IPS DF 6.9 (cell line): ENCODE measurements at places on chromosomes 6 and 20.

GRCh38 chr6:127457456-127458064 lies 1.6 kb downstream of the KIAA0408 start:
- DNase-seq = no peak

GRCh38 chr6:136525586-136526195 lies 24.5 kb downstream of the MAP7 start:
- DNase-seq = no peak

GRCh38 chr6:7114744-7115458 lies 7.1 kb downstream of the RREB1 start:
- no peak for DNase-seq

- no peak for DNase-seq
These were observed 129.0 kb upstream of the SGK1 start for GRCh38 chr6:134446896-134447295.

GRCh38 chr6:113437566-113437965 lies 419.6 kb upstream of the MARCKS start:
- DNase-seq = no peak

DNA sequence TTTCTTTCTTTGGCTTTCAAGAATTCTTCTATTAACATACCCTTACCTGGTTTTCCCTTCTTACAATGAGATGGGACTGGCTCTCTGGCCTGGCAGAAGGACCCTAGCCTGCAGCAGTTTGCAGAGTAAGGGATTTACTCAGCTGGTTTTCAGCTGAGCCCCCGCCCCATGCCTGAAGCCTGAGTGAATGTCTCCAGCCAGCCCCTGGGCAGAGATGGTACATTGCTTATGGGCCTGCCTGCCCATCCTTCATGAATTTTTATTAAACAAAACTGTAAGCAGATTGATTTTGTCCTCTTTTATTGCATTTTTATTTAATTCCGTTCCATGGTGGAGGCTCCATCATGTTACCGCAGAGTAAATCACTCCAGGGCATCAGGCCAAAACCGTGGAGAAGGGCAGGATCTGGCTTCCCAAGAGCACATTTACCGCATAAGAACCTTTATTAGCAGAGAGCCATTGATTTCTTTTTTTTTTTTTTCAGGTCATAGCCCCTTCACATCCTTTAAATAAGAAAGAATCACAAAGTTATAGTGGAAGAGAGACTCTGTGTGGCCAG lies 316.2 kb downstream of the DHX35 start:
- DNase-seq = no peak

GRCh38 chr6:26033085-26033940 lies 53.9 kb upstream of the HFE start:
- no peak for DNase-seq

GRCh38 chr20:17612287-17612991 lies 42.6 kb downstream of the DSTN start:
- no peak for DNase-seq

- no peak for DNase-seq
These were observed 431.5 kb downstream of the HACE1 start for GRCh38 chr6:104428184-104428583.

- DNase-seq = no peak
These were observed 132.3 kb downstream of the TFAP2C start for GRCh38 chr20:56761393-56761792.

DNA sequence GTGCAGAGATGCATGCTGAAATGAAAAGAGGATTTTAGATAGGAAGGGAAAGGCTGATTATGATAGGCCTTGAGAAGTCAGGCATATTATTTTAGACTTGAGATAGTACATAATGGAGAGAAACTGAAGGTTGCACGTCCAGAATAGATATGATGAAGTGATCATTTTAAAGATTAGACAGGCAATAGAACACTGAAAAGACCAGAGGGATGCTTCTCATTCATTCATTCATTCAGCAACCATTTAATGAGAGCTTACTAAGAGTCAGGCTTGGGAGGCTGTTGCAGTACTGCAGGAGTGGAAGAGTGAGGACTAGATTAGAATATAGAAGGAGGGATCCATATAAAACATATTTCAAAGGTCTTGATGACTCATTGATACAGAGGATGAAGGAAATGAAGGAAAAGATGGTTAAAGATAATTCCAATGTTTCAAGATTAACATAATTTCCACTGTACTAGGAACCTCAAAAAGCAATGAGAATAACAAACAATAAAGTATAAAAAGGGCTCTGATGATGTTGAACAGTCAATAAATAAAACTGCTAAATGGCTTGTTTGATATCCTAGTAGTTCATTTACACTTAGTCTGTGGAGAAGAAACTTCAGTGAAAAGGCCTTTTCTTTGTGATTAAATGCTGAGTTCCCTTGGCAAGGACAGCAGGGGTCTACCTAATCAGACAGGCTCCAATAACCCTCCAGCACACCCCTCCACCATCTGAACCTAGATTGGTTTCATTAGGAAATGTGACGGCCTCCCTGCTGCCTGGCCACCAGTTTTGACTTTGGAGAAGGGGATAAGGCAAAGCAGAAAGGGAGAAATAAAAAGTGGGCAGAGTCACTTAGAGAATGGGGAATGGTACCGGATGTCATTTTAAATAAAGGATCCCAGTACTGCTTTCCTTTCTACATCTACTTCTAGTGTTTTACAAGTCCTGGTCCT lies 5.3 kb upstream of the FBXO9 start:
- DNase-seq = no peak

DNA sequence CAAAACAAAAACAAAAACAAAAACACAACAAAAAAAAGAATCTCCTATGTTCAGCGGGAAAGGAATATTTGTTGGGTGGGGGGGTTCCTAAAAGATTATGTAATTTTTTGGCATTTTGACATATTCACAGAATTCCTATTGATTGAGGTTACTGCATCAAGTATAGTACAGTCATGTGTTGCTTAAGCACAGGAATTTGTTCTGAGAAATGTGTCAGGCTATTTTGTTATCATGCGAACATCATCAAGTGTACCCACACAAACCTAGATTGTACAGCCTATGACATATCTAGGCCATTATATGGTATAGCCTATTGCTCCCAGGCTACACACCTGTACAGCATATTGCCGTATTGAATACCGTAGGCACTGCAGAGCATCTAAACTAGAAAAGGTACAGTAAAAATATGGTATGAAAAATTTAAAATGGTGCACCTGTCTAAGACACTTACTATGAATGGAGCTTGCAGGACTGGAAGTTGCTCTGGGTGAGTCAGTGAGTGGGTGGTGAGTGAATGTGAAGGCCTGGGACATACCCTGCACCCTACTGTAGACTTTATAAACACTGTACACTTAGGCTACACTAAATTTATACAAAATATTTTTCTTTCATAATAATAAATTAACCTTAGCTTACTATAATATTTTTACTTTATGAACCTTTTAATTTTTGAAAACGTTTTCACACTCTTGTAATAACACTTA lies 110.6 kb downstream of the CDKAL1 start:
- DNase-seq = no peak

DNA sequence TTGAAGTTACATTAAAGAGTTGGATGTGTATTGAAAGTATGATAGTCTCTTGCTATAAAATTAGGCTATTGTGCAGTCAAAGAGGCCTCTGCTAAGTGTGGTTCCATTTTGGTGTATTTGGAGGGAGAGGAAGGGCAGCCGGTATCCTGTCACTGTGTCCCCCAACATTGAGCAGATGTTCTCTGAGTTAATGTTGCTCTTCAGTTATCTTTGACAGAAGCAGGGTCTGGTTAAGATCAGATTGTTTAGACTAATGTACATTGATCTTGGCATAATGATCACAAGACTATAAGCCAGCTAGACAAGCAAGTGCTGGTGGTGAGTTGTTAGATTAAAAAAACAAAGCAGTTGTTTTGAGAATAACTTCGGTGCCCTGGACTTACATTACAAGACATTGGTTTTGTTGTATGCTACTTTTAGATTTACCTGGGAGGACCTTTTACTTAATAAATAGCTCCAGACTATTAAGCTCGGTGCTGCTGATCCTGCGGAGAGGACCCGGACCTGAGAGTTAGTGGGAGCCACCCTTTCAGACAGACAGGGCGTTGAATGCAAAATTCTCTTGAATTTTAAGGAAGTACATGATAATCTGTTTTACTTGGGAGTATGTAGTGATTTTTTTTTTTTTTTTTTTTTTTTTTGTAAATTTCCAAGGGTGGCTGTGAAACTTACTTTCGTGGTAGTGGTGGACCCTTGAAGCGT lies 97.8 kb downstream of the JARID2 start:
- DNase-seq = no peak

DNA sequence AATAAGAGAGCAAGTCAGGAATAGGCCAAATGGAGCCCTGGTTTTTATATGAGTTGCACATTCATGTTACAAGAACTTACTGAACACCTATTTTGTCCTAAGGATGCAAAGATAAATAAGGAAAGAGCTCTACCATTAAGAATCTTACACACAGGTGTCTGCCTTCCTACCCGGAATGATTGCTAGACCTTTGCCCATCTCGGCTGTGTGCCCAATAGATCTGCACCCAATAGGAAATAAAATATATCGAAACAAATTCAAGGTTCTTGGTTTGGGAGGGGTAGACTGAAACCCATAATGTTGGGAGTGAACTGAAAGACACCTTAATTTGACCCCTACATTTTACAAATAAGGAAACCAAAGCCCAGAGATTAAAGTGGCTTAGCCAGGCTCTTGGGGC lies 48.9 kb downstream of the EDN1 start:
- no peak for DNase-seq

- DNase-seq = no peak
These were observed 17.9 kb downstream of the CASS4 start for GRCh38 chr20:56429941-56430340.

DNA sequence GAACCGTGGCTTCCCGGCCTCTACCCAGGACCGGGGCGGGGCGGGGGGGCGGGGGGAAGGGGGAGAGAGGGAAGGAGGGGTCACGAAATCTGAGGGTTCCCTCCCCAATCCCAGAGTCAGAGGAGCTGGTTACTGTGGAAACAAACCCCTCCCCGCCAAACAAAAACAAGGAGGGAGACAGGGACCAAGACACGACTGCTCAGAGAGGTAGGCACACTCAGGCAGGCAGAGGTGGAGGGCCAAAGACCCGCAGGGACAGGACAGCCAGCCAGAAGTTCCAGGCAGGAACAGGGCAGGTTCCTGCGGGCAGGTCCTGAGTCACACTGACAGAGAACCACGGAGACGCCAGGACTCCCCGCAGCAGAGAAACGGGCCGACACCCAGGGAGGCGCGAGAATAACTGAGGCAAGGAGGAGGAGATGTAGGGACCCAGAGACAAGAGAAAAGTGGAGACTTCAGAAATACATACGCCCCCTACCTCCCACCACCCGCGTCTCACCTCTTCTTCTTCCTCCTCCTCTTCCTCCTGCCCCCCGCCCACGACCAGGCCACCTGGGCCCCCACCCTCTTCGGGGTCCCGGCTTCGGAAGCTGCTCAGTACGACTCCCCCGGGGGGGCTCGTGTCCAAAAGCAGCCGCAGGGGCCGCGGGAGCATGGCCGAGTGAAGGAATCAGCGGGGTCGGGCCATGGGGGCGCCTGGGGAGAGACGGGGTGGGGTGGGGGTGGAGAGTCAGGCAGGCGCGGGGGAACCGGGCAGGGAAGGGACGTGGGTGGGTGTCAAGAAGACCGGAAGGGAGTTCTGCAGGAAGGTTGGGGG lies 578 bp downstream of the RGL2 start:
- no peak for DNase-seq

GRCh38 chr6:167781066-167781767 lies 45.5 kb upstream of the AFDN start:
- DNase-seq = no peak

DNA sequence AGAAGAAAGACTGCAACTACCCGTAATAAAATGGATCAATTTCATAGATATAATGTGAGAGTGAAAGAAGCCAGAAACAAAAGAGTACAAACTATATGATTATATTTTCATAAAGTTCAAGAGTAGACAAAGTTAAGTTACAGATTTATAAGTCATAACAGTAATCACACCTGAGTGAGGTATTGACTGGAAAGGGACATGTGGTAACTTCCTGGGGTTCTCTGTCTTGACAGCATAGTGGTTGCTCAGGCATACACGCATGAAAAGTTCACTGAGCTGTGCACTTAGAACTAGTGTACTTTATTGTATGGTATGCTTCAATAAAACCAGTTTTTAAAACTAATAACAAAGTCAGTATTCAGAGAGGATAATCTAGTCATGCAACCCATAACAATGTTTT lies 653.6 kb downstream of the EPM2A start:
- no peak for DNase-seq

DNA sequence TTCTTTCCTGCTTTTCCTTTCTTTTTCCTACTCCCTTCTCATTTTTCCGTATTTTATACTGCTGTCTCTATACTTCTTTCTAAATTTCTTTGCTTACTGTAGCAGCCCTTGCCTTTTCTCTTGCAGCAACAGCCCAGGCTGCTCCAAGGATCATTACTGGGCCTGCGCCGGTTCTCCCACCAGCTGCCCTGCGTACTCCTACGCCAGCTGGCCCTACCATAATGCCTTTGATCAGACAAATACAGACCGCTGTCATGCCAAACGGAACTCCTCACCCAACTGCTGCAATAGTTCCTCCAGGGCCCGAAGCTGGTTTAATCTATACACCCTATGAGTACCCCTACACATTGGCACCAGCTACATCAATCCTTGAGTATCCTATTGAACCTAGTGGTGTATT lies 148.8 kb downstream of the QKI start:
- no peak for DNase-seq

GRCh38 chr6:113565306-113565705 lies 291.8 kb upstream of the MARCKS start:
- DNase-seq = no peak

DNA sequence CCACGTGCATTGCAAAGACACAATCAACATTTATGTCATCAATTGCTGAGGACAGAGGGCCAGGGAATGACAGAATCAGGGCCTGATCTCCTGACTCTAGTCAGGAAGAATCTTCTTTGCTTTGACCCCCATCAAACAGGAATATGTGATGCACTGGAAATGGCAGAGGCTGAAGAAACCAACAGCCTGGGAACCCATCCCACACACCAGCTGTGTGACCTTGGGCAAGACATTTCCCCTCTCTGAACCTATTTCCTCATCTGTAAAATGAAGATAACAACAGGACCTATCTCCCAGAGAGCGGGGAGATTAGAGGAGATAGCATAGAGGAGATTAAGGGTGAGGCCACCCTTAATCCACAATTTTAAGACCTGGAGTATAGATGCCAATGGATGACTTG lies 1.5 kb downstream of the HNF4A start:
- DNase-seq = no peak

- DNase-seq = no peak
These were observed 12.8 kb upstream of the ZNF217 start for GRCh38 chr20:53606364-53606985.
